ENCODE measurements at places on chromosomes 3 and 15.
A peak's percentile ranks its signal among the peaks of the same experiment; 100 is the strongest.

GRCh38 chr15:31081588-31082250 is 19.8 kb downstream of the TRPM1 start:
- no peak for DNase-seq

DNA sequence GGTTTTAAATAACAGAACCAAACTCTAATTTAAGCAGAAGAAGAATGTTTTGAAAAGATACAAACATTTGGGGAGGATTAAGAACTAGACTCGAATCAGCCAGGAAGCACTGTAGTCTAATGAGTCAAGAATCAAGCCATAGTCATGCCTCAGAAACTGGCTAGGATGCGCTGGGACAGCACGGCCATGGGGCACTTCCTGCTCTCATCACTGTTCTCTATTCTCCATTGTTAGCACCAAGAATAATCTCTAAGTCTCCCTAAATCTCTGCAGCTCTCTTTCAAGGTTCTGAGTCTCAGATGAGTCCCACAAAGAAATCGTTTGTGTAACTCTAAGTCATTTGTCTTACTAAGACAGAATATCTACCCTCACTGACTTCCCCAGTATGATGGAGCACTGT is 399.0 kb upstream of the KCNMB2 start:
- DNase-seq: peak; percentile 51

GRCh38 chr3:154716170-154716569 is 286.2 kb upstream of the GPR149 start:
- no peak for DNase-seq

DNA sequence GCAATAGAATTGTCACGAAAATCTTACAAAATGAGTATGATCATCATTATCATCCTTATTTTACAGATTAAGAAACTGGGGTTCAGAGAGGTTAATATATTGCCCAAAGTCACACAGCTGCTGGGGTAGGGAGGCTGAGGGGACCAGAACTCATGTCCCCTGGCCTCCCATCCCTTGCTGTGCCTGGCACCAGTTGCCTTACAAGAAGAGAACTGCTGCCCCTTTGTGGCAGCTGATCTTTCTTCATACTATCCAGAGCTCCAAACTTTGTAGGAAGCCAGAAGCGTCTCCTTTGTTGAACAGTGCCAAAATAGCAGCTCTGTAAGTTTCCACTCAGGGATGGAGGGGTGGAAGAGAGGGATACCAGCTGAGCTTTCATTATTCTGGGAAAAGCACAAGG is 236.8 kb upstream of the TBC1D5 start:
- DNase-seq: no peak

- DNase-seq: no peak
Measured at GRCh38 chr15:39581242-39581792, 438 bp downstream of the THBS1 start.

DNA sequence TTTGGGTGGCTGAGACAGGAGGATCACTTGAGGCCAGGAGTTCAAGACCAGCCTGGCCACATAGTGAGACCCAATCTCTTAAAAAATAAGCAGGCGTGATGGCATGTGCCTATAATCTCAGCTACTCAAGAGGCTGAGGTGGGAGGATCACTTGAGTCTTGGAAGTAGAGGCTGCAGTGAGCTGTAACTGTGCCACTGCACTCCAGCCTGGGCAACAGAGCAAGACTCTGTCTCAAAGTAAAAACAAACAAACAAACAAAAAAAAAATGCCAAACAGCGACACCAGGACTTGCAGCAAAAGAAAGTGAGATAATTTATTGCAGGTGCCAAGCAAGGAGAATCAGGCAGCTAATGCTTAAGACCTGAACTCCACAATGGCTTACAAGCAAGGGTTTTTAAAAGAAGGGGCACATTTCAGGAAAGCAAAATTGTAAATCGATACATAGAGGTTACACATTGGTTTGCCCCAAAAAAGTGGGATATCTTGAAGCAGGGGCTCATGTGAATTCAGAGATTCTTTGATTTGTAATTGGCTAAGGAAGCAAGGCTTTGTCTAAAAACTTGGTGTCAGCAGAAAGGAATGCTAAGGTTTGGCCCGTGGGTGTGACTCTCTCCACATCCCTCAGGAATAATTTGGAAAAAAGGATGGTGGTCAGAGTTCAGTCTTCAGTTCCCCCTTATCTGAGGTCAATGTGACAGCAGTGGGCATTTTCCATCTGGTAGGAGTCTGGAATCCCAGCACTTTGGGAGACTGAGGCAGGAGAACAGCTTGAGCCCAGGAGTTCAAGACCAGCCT is 5.2 kb upstream of the MPI start:
- DNase-seq: peak; percentile 42

- DNase-seq: peak; percentile 3
Measured at GRCh38 chr3:153373606-153374005, 211.6 kb downstream of the RAP2B start.
